ENCODE measurements at places on chromosomes 16 and 17.

GRCh38 chr17:77089124-77089490, 51.7 kb upstream of the SEC14L1 start:
- DNase-seq, result no peak

DNA sequence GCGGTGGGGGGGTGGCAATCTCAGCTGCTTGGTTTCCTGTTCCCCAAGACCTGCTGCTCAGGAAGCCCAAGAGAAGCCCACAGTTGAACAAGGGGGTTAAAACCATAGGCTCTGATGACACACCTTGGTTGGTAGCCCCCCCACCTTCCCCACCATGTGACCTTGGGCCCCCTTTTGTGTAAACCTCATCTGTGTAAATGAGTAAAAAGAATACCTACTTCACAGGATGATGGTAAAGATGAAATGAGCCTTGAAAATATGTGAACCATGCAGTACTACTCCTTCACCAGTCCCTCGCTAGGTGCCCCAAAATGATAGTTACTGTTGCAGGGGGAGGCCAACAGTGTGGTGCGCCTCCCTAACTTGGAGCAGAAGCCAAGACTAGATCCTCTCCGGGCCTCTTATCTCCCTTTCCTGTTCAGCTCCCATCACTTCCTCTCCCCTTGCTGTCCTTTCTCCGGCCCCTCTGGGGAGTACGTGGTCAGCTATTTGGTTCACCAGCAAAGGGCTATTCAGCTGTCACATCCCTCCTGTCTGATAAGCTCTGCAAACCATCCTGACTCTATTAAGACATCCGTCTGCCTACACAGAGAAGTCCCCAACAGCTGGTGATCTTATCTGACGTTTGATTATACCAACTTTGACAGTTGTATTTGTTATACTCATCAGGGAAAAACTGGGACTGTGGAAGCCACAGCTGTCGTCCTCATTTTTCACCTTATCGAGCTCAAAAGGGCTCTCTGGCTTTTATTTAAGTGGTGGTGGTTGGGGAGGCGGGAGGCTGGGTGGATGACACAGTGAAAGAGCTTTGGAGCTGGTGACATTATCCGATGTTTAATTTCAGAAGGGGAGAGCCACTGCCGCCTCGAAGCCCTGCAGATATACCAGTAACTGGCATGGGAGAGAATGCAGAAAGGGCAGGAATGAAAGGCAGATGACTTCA, 19.9 kb downstream of the DCAKD start:
- no peak for DNase-seq

DNA sequence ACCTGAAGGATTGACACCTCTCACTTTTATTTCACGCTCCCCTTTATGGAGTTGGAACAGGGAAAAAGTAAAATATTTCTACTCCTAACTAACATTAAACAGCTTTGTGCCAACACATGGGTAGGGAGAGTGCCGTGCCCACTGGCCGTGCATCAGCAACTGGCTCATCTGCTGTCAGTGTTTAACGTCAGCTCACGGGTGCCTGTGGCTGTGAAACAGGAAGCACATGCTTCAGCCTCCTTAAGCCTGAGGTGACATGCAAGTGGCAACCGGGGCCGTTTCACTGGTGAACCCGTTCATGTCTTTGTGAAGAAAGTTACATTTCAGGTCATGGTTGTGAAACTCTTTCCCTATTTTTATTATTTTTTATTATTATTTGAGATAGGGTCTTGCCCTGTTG, 3.2 kb downstream of the SPG7 start:
- DNase-seq, result no peak

- DNase-seq, result no peak
These were observed 173.3 kb downstream of the MRTFB start for GRCh38 chr16:14244196-14245010.

GRCh38 chr16:84820305-84820684, 510 bp downstream of the CRISPLD2 start:
- DNase-seq, result no peak
